Activated T-helper 2 cell treated with anti-CD3 and anti-CD28 coated beads, Interferon-gamma antibody, Interleukin-2, Interleukin-4, amounts not matched to agents 10 μg/mL and 5 μg/mL and 100 μg/mL, durations not matched to agents 14 hours and 24 hours and 36 hours (primary cell): ENCODE measurements at places on chromosomes 3 and 15. TPM values are rescaled to one million over a fixed set of nuclear protein-coding genes. Genes with fewer than 3 reads are reported as not detected.

DNA sequence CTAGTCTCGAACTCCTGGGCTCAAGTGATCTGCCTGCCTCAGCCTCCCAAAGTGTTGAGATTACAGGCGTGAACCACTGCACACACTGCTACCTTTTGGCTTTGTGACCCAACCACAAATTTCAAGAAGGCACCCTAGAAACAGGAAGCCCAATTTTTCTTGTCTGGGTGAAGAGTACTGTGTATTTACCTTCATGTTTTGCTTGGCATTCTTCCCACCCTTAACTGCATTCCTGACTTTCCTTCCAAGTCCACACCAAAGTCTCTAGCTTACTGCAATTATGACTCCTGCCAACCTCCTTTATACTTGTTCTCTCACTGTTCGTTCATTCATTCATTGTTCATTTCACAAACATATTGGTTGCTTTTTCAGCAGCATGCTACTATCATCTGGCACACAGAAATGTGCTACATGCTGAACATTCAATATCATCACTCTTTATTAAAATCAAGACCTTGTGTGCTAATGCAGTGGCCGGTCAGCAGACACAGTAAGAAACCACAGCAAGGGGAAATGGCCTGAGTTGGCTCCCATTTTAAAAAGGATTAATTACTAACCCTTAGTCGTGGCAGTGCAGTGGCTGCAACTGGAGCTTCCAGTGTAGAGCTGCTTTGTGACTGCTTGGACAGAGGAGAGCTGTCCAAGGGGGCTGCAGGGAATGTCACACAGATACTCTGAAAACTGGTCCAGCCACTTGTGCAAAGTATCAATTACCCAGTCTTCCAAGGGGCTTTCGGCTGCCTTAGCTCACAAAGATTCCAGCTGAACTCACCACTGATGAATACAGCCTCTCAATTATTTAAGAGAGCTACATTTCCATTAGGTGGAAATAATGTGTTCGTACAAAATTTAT is 94.0 kb downstream of the ETFA start:
- peaks cover 33% of the 10 kb centered on the region for H3K36me3 ChIP-seq
- H3K27ac ChIP-seq = no peak overlapping the region
- no peak overlapping the region for H3K4me3 ChIP-seq
- H3K4me1 ChIP-seq = peaks cover 4% of the 10 kb centered on the region
- H3K27me3 ChIP-seq = no peaks in the 10 kb centered on the region
- DNase-seq = no peak

GRCh38 chr15:97884513-97885131 is 75.9 kb upstream of the ARRDC4 start:
- no peaks in the 10 kb centered on the region for H3K4me1 ChIP-seq
- H3K27ac ChIP-seq = no peak overlapping the region
- no peak for DNase-seq
- no peak overlapping the region for H3K4me3 ChIP-seq
- H3K36me3 ChIP-seq = no peaks in the 10 kb centered on the region
- H3K27me3 ChIP-seq = no peaks in the 10 kb centered on the region

DNA sequence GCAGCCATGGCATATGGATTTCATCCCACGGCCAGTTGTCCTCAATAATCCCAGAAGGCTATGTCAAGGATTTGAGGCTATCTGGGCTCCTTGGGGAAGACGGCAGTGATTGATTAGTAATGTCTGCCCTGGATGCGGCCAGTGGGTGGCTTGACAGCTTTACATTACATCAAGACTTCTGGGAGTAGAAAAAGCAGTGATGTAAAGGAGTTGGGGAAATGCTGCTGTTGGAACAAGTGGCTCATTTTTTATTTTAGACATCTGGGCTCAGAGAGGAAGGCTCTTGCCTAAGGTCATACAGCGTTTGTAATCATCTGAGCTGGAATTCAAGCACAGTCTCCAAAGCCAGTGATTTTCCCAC is 94.1 kb downstream of the FLNB start:
- peaks cover 38% of the 10 kb centered on the region for H3K36me3 ChIP-seq
- no peak overlapping the region for H3K27ac ChIP-seq
- DNase-seq = no peak
- H3K4me1 ChIP-seq = no peaks in the 10 kb centered on the region
- no peak overlapping the region for H3K4me3 ChIP-seq

DNA sequence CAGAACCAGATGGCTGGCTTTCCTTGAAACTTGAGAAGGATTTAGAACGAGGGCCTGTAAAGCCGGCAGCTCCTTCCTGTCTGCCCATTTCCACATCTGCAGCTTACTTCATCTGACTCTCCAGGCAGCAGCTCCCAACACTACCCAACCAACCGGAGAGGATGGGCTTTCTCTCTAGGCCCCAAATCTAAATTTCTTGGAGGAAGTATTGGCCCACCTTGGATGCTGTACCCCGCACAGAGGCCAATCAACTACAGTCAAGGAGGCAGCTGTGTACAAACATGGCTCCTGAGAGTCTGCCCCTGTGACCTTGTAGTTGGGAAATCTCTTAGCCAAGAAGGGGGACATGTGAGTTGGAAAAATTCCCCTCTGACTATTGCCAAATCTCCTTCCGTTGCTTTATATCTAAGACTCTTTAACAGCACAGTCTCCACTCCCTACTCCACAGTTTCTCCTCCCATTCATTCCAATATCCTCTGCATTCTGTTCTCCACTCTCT is 8.0 kb upstream of the ACAP2 start:
- H3K4me3 ChIP-seq = no peak overlapping the region
- no peaks in the 10 kb centered on the region for H3K36me3 ChIP-seq
- DNase-seq = no peak

DNA sequence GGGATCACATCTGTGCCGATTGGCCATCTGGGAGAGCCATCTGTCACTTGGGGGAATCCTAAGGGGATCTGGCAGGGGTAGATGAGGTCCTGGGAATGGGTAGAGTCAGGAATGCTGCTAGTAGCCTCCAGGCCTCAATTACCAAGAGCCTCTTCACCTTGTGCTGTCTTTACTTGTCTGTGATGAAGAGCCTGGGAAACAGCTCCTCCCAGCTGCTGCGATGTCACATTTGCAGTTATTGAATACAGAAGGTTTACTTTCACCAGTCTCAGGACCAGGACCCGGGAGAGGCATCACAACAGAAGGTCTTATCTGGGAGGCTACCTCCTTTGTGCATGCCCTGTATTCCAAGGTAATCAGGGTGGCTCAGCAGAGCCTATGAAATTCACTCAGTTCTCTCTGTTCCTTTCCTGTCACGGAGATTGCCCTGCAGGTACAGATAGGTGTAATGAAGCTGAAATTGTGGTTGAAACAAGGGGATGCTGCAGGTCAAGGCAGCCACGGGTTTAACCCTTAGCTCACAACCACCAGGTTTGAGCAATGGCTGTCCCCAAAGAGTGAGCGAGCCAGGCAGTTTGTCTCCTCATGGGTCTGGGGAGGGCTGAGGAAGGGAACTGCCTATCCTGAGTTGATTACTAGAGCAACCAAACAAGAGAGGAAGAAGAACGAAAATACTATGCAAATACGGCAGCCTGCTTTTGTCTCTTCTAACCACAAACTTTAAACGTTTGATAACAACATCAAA is 298.9 kb upstream of the RORA start:
- DNase-seq = no peak
- no peak overlapping the region for H3K4me3 ChIP-seq
- peaks cover 9% of the 10 kb centered on the region for H3K27me3 ChIP-seq
- H3K36me3 ChIP-seq = no peaks in the 10 kb centered on the region
- H3K4me1 ChIP-seq = no peaks in the 10 kb centered on the region

- H3K4me1 ChIP-seq = no peaks in the 10 kb centered on the region
- DNase-seq = no peak
- H3K4me3 ChIP-seq = no peak overlapping the region
- H3K36me3 ChIP-seq = no peaks in the 10 kb centered on the region
- peaks cover 2% of the 10 kb centered on the region for H3K27me3 ChIP-seq
Observed at GRCh38 chr3:2950159-2950558, 160.0 kb downstream of the IL5RA start.

GRCh38 chr15:68295014-68295805 is 17.7 kb downstream of the FEM1B start:
- peaks cover 30% of the 10 kb centered on the region for H3K4me1 ChIP-seq
- H3K27me3 ChIP-seq = no peaks in the 10 kb centered on the region
- no peak for DNase-seq
- H3K4me3 ChIP-seq = no peak overlapping the region
- H3K36me3 ChIP-seq = peaks cover 28% of the 10 kb centered on the region

- no peak for DNase-seq
- H3K4me3 ChIP-seq = no peak overlapping the region
- no peak overlapping the region for H3K27ac ChIP-seq
- peaks cover 6% of the 10 kb centered on the region for H3K4me1 ChIP-seq
- H3K27me3 ChIP-seq = peaks cover 55% of the 10 kb centered on the region
Observed at GRCh38 chr3:25427155-25427554, 908 bp upstream of the RARB start.

GRCh38 chr3:29033511-29033910 is 247.4 kb upstream of the RBMS3 start:
- no peak for DNase-seq
- H3K36me3 ChIP-seq = no peaks in the 10 kb centered on the region
- no peaks in the 10 kb centered on the region for H3K4me1 ChIP-seq
- no peaks in the 10 kb centered on the region for H3K27me3 ChIP-seq
- H3K4me3 ChIP-seq = no peak overlapping the region

Gene TMEM212
- 0.09 TPM in 1 of 2 replicates, not detected in the other for total RNA-seq

Gene SLC12A1
- not detected in 2 replicates for total RNA-seq

Gene GOLGA8R
- total RNA-seq = 2.9 and 3.0 TPM in 2 replicates

Gene SLC6A1
- not detected in 2 replicates for total RNA-seq
